ENCODE measurements at places on chromosomes 6 and 20. TPM values are rescaled to one million over a fixed set of nuclear protein-coding genes. Genes with fewer than 3 reads are reported as not detected.

DNA sequence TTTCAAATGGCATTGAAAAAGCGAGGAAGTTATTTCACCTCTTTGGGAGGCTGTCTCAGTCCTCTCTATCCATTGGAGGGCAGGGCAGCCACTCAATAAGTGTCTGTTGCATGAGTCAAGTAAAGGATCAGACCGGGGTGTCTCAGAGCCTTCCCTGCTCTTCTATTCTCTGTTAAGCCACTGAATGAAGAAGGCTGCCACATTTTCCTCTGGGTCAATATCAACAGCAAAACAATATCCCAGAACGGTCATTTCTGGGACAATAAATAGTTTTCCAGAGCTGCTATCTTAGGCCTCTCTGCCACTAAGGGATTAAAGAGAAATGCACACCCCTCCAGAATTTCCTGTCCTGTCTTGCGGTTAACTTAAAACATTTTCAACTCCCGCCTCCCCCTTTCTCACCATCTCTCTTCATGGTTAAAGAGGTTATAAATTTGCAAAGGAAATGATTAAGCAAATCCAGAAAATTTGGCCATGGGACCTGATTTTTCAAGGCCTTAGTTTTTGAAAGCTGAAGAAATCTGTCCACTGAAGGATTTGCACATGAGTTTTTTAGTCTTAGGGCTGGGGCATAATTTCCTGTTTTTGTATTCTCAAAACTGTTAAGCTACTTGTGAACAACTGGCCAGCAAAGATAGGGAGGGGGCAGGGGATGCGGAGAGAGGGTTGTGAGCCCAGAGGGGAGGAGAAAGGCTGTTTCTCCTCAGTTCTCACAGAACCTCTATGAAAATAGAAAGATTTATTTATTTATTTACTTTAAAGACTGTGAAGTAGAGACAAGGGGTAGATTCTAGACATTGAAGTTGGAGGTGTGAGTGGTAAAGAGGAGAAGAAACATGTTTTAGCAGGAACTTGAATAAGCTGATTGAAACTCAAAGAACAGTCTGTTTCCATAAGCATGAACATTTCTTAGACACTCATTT, 135.7 kb downstream of the BCAS1 start:
- no peak for DNase-seq

GRCh38 chr6:36340618-36341454, 4.1 kb upstream of the BNIP5 start:
- DNase-seq = peak; percentile 79

- DNase-seq = no peak
Measured at GRCh38 chr6:151512481-151512880, 18.7 kb downstream of the CCDC170 start.

- no peak for DNase-seq
Measured at GRCh38 chr6:14616656-14617055, 499.1 kb downstream of the CD83 start.

PNRC1 gene
- total RNA-seq = 66.9 TPM

GRCh38 chr6:17928514-17929430, 58.7 kb downstream of the KIF13A start:
- no peak for DNase-seq

- DNase-seq = no peak
Measured at GRCh38 chr6:149089510-149089909, 228.0 kb upstream of the TAB2 start.

C2 gene
- 0.80 TPM for total RNA-seq

SLC17A2 gene
- total RNA-seq = not detected

DNA sequence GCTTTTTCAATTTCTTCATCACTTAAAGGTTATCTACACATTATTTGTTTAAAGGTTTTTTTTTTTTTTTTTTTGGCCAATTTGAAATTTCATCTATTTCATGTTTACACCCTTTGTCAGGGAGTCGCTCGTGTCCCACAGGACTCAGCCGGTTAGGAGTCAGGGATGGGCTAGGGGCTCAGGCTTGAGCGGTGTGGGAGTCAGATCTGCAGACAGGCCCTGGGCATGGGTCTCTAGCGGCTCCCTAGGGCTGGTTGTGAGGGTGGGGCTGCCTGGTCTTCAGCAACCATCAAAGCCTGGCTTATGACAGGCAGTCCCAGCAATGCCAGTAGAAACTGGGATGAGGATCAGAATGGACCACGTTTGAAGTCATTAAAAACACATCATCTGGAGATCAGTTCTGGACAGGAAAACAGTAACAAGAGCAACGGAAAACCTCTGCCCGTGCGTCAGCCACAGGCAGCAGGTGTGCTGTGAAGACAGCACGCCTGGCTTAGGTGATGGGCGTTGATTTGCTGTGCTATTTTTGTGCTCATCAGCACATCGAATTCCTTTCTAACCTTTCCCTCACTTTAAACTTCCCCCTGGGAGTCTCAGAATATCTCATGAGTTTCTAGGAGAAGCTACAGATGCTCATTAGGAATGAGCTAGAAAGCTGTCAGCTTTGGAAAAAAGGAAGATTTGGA, 91.3 kb upstream of the MPC1 start:
- no peak for DNase-seq

- no peak for DNase-seq
Measured at GRCh38 chr6:116530436-116530835, 15.0 kb downstream of the TRAPPC3L start.

DNA sequence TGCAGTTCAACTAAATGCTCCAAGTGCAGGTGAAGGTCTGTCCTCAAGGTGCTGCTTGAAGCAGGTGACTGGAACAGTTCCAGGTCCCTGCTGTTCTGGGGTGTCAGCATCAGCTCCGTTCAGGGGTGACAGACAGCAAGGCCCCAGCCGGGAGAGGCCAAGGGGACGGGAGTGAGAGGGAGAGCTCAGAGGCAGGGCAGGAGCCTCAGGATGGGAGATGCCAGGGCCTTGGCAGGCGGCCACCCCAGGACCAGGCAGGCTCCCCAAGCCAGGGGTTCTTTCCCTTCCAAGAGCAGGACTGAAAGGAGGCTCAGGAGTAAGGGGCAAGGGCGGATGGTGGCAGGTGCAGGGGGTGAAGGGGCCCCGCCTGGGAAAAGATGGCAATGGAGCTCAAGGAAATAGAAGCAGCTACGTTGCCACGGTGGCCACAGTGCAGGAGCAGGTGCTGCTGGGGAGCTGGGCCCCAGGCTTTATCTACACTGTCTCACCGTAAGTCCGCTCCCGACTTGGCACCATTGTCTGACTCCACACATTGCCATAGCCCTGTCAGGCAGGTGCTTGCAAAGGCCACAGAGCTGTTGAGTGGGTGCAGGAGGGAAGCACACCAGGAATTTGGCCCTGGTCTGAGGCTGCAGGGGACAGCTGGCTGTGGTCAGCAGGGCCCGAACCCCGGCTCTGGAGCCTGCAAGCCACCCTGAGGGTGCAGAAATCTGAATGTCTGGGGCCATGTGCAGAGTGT, 43.1 kb downstream of the ERMARD start:
- peak; percentile 34 for DNase-seq

CLPSL2 gene
- total RNA-seq = not detected

GRCh38 chr20:57412347-57413029, 21.3 kb downstream of the RBM38 start:
- peak; percentile 81 for DNase-seq

DNA sequence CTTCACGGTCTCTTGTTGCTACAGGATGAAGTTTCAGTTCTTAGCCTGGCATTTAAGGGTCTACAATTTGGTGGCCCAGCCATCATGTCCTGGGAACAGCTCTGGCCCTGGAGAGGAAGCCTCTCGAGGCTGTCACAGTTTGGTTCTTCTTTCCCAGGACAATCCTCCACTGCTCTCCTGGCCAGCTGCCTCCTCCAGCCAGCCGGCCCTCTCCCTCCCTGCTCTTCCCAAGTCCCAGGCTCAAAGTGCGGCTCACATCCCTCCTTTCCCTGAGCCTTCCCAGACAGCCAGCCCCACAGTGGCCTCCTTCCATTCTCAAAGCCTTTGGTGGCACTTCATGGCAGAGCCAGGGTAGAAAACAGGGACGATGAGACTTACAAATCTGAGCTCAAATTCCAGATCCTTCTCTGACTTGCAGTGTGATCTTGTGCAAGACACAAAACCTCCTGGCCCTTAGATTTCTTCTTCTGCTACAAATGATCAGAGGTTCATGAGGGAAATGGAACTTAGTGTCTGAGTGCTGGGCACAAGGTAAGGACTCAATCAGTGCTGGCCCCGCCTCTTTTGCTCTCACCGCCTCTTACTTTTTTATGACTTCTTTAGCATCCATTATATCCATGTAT, 223.8 kb upstream of the ECI2 start:
- DNase-seq = no peak

MYBL2 gene
- total RNA-seq = 114 TPM

GRCh38 chr6:54935739-54936138, 89.2 kb downstream of the FAM83B start:
- no peak for DNase-seq

PTPRT gene
- not detected for total RNA-seq

GRCh38 chr6:111685526-111685925, 79.8 kb upstream of the TRAF3IP2 start:
- no peak for DNase-seq

- no peak for DNase-seq
Measured at GRCh38 chr6:84517741-84518530, 246.5 kb downstream of the TBX18 start.

GRCh38 chr6:158988477-158988876, 11.5 kb downstream of the RSPH3 start:
- no peak for DNase-seq

MYLK2 gene
- total RNA-seq = 1.2 TPM

DNA sequence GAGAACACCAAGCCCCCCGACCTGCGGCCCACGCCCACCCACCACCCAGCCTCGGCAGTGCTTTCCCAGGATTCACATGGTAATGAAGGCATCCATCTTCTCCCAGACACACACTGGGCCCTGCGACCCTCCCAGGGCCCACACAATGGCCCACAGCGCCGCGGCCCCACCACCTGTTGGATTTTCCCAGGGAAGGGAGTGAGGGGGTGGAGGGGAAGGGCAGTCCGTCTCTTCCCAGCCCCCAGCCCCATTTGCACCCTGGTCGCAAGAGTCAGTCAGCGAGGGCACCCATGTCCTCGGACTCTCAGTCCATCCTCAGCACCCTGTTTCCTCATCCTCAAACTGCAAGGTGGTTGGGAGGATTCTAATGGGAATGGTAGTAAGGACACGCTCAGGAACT, 23.7 kb upstream of the ID1 start:
- no peak for DNase-seq

DNA sequence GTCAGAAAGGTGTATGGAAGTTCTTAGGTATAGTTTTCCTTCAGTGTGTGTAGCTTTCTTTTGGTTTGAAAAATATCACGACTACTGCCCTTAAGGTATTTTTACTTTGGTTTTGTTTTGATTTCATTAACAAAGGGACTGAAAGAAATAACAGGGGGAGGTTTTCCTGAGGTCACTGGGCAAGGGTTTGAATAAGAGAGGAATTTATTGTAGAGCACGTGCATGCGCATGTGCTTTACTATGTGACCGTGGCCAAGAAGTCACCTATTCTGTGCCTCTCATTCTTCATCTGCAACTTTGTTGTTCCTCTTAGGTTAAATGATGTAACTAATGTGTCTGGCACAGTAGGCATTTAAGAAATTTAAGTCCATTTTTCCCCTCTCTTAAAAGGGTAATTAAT, 4.1 kb upstream of the MAN1A1 start:
- DNase-seq = no peak

- DNase-seq = no peak
Measured at GRCh38 chr20:10125757-10126156, 91.0 kb downstream of the ANKEF1 start.

DNA sequence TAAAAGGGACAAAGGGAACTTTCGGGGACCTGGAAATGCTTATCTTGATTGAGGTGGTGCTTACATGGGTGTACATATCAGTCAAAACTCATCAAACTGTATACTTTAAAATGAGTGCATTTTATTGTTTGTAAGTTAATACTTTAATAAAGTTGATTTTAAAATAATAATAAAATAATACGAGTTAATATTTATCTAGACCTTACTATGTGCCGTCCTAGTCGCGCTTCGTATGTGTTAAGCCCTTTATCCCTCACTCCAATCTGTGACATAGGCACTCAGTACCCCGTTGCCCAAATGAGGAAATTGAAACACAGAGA, 47.5 kb downstream of the PDYN start:
- no peak for DNase-seq

FABP7 gene
- total RNA-seq = not detected

SIRPB2 gene
- total RNA-seq = not detected

- DNase-seq = no peak
Measured at GRCh38 chr20:33145521-33145920, 22.4 kb upstream of the BPIFA2 start.

- DNase-seq = no peak
Measured at GRCh38 chr6:45757443-45758130, 258.1 kb downstream of the CLIC5 start.

PRDM1 gene
- 132 TPM for total RNA-seq

DNA sequence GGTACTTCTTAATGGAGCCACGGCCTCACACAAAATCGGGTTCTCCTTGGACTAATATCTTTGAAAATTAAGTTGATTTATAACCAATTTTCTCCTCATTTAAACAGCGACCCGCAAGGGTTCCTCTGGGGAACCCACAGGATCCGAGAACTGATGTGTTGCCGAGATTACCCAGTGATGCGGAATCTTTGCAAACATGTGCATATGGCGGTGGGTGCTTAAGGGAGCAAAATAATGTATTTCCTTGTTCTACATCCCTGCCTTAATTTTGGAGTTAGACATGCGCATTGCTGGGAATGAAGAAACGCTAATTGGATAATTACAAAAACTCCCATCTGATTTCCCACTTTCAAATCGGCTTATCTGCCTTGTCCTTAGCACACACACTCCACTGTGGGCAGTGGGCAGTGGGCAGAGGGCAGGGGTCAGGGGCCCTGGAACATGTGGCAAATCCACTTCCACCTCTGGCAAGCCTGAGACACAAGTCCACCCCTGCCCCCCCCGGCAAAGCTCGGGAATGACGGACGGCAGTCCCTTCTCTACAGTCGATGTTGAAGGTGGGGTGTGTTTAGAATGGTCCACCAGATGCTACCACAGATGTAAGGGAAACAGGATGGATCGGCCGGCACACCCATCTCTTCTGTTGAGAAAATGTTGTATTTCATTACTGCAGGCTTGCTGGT, 137.4 kb upstream of the CDH4 start:
- DNase-seq = no peak

DNA sequence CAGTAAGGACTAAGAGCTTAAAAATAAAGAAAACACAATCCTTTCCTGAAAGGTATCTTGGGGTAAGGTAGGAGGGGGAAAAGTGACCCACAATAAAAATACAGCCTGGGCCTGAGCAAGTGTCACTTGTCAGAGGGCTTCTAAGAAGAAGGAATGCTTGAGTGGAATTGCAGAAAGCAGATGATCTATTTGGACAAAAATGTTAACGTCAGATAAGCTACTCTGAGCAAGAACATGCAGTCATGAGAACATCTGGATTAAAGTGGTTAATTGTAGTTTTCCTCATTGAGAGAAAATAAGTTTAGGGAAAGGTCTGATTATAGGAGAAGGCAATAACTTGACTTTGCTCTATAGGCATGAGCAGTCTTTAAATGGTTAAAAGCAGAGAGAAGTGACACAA, 581.9 kb downstream of the HTR1B start:
- no peak for DNase-seq

- no peak for DNase-seq
Measured at GRCh38 chr20:51275826-51276225, 252.9 kb upstream of the KCNG1 start.

GRCh38 chr20:54485631-54486030, 10.2 kb downstream of the DOK5 start:
- DNase-seq = no peak
